ENCODE measurements at places on chromosomes 11 and 22.
A peak's percentile ranks its signal among the peaks of the same experiment; 100 is the strongest.

DNA sequence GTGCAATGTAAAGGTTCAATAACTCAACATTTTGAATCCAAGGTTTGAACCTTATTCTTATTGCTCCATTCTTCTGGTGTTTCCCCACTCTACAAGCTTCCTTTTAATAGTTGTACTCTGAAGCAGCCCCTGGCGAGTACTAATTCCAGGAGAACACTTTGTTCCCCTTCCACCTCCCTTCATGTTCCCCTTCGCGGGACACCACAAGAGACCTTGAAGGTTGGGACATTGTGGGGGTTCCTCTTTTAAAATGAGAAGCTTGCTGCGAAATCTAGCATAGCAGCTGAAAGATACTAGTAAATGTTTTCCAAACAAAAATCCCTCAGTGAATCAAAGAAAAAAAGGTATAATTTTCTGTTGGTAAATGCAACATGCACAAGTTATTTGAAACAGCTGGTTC, 626.3 kb upstream of the LRRC4C start:
- DNase-seq = no peak

DNA sequence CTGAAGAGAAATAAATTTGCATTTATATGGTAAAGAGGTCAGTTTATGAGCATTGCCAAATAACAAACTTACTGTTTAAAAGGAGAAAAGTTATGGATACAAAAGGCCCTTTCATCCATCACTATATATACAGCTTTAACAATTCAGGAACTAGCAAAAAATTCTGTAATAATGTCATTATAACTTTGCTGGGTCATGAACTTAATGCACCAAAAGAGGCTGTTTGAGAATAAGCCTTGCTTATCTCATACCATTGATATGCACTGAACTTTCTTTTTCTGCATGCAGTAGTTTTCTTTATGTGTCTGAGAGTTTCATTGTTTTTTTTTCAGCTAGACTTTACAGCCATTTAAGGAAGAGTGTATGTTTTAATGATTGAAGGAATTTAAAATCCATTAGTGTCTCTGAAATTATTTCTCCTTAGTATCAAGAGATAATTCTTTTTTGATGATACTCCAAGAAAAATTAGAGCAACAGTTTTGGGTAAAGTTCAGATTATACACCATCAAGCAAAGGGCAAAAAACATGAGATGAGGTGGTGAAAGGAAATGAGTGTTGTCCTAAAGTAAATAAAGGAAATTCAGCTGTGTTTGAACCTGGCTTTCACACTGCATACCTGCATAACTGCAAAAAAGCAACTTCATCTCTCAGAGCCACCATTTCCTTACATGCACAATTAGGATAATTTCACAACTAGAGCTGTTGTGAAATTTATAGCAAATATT, 188.2 kb upstream of the ANO3 start:
- DNase-seq = no peak

DNA sequence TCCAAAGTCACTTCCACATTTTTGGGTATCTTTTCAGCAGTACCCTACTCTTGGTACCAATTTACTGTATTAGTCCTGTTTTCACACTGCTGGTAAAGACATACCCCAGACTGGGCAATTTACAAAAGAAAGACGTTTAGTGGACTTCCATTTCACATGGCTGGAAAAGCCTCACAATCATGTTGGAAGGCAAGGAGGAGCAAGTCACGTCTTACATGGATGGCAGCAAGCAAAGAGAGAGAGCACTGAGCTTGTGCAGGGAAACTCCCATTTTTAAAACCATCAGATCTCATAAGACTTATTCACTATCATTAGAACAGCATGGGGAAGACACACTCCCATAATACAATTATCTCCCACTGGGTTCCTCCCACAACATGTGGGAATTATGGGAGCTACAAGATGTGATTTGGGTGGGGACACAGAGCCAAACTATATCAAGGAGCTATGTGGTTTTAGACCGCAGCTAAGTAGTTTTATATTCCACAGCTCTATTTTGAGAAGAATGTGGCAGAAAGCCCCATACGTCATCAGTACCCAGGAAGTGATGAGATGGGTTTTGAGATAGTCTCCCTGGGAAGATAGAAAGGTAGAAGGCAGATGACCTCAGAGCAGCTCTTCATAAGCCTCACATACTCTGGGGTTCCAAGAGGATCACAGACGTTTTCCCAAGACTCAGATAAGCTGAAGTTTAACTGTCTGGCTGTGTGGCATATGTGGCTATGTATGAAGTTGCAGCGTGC, 96.3 kb downstream of the APIP start:
- DNase-seq = no peak

GRCh38 chr11:113345978-113346377, 31.6 kb downstream of the TTC12 start:
- DNase-seq = no peak

DNA sequence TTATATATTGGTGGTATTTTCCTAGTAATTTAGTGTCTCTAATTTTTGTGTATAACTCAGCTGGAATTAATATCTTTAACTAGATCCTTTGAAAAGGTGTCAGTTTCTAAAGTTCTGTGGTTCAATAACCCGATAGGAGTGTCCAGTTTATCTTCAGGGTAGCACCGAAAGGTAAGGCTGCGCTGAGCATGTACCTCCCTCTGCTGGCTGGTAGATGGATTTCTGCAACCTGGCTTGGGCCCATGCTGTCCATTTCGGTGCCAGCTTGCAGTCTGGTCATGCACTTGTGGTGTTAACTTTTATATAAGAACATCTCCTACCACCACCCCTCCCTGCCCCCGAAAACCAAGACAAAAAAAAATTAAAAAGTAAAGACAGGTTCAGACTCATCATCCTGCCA, 24.7 kb downstream of the EXT2 start:
- no peak for DNase-seq

GRCh38 chr22:20204311-20204710, 53.5 kb upstream of the CCDC188 start:
- no peak for DNase-seq

GRCh38 chr22:46336119-46337078, 885 bp downstream of the TRMU start:
- no peak for DNase-seq

GRCh38 chr22:24816806-24817205, 10.8 kb downstream of the SGSM1 start:
- DNase-seq = no peak

- no peak for DNase-seq
These were observed 20.8 kb downstream of the TREH start for GRCh38 chr11:118658429-118659313.

DNA sequence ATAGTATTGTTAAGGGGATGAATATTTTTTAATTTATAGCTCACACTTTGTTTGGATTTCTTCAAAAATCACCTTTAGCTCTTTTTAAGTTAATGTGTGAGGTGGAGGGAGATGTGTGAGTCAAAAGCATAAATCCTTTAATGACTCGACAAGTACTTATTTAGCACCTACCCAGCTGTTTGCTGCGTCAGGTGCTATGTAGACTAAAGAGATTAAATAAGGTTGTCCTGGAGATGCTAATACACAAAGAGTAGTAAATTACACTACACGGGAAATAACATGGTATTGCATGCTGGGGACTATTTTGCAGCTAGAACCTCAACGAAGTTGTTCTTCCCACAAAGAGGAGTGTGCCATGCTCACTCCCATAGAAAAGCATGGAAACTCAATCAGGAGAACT, 583.3 kb upstream of the TENM4 start:
- peak; percentile 52 for DNase-seq

GRCh38 chr22:47307326-47307725, 544.9 kb downstream of the TBC1D22A start:
- no peak for DNase-seq

DNA sequence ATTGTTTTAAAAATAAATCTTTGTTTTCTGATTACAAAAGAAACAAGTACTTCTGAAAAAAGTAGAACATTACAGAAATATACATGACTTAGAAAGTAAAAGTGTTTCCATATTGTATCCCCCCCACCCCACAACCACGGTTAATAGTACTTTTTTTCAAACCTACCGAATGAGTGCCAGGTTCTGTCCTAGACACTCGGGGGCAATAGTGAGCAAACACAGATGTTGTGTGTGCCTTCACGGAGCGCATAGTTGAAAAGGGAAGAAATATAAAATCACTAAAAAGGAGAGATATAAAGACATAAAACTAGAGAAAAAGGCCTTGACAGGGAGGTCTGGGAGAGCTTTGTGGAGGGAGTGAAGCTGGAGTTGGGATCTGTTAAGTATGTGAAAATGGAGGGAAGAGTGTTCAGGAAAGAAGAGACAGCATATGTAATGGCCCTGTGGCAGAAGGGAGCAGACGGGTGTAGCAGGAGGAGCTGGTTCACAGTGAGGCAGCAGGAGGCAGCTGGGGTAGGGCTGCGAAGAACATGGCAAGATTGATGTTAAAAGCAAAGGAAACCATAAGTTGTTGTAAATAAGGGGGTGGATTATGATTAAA, 42.1 kb upstream of the ALX4 start:
- DNase-seq = no peak

- DNase-seq = no peak
These were observed 104.5 kb upstream of the RCN1 start for GRCh38 chr11:31986201-31986889.

DNA sequence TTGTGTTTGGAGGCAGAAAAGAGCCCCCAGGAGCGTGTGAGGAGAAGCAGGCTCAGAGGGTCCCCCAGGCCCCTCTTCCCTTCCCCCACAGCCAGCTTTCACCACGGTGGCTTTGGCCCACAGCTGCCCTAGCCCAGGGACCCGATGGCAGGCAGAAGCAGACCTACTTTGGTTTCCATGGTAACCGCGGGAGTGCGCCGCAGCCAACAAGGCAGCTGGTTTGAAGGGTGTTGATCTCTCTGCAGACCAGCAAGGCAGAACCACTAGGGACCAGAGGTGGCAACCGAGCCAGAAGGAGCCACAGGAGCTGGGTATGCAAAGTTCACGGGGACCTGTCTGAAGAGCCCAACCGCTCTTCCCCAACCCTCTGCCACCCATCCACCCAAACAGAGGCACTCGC, 69.4 kb downstream of the BUD13 start:
- DNase-seq = no peak

DNA sequence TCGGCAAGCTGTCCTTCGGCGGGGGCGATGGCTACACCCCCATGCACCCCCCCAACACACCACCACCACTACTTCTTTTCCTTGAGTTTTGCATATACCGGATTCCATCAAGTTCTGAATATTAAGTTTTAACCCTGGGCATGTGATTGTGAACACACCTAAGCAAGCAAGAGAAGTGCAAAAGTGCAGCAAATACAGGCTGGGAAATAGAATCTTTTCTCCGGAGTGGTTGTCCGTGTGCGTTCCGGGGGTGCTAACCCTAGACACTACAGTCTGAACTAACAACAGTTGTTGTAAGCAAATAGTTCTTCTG, 574 bp downstream of the PRSS23 start:
- DNase-seq = no peak
